ENCODE measurements at places on chromosomes 4 and X.

DNA sequence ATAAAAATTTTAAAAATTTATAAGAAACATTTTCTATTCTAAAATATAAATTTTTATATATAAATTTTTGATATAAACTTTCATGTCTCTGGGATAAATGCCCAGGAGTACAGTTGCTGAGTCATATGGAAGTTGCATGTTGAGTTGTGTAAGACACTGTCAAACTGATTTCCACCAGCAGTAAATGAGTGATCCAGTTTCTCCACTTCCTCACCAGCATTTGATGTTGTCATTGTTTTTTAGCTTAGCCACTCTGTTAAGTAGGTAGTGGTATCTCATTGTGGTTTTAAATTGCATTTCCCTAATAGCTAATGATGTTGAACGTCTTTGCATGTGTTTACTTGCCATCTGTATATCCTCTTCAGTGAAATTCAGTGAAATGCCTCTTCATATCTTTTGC, 66.5 kb downstream of the MAMLD1 start:
- DNase-seq, result no peak

GRCh38 chrX:28229217-28229616, 248.0 kb upstream of the DCAF8L1 start:
- DNase-seq, result no peak

- DNase-seq, result no peak
These were observed 13.6 kb upstream of the GUCY1A1 start for GRCh38 chr4:155653052-155653451.

- no peak for DNase-seq
These were observed 26.4 kb downstream of the NELFA start for GRCh38 chr4:1982124-1983052.

DNA sequence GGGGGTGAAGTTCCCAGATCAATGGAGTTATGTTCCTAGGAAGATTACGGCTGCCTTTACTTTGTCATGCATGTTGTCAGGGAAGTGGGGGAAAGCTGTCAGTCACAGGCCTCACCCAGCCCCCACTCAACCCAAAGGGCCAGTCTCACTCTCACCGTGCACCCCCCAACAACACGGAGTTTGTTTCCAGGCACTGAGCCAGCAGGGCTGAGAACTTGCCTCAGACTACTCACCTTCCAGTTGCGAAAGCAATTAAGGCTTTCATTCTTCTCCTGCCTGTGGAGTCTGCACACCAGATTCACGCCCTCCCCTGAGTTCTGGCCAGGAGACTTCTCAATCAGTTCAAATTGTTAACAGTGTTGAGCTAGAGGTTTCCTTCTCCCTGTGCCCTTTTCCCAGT, 114.3 kb downstream of the SH3BGRL start:
- no peak for DNase-seq

- DNase-seq, result no peak
These were observed 100.2 kb upstream of the MSX1 start for GRCh38 chr4:4759232-4759631.

GRCh38 chr4:5212255-5213013, 161.2 kb downstream of the STK32B start:
- no peak for DNase-seq

GRCh38 chrX:17413228-17413627, 38.2 kb downstream of the NHS start:
- DNase-seq, result no peak

- DNase-seq, result no peak
These were observed 215.6 kb downstream of the PALLD start for GRCh38 chr4:168712316-168712890.

DNA sequence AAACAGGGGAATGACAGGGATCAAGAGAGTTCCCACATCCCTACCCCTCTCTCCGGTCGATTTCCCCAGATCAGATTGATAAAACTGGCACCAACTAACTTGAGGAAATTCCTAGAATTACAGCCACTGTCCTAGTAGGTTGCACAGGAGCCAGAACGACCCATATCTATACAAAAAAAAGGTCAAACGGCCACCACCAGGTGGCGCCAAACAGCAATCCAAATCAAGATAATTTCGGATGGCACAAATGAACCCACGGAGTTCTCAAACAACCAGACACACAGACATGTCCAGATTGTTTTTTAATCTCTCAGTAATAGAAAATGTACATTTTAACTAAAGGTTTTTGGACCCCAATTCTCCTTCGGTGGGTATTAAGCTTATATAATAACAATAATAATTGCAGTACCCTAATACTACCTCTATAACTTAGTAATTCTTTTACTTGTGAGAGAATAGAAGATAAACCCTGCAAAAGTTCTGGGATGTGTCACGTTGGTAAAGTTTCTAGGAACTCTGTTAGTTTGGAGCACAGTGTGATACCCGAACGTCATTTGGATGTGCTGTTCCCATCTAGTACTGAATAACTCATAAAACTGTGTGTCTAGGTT, 212.6 kb downstream of the SPOCK3 start:
- peak; percentile 75 for DNase-seq

DNA sequence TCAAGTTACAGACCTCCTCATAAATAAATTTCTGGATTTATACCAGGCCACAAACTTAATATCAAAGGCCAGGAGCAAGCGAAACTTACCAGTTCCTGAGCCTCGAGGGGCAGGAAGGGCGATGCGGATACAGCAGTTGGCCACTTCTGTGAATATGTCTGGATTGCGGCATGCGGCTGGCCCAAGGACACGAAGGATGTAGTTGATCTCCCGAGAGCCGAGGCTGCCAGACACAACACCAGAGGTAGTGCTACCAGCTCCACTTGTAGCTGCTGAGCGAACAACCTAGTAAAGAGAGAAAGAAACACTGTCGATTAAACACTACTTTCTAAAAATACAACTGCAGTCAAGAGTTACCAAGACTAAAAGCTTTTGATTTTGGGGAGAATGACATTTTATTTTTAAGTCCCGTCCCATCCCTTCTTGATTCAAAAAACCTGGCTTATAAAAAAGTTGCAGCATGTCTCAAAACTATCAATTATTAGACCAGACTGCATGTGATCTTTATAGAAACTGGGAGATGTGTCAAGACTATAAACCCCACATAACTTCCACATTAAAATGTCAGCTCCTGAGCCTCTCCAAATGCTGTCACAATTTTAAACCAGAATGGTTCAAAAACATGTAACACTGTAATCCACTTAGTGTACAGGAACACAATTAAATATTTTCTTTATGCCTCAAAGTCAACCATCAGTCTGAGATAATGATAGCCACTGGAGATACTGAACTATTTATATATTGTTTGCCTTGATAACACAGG, 105.6 kb downstream of the HUWE1 start:
- no peak for DNase-seq

- no peak for DNase-seq
These were observed 19.3 kb downstream of the KLF3 start for GRCh38 chr4:38683276-38683675.

DNA sequence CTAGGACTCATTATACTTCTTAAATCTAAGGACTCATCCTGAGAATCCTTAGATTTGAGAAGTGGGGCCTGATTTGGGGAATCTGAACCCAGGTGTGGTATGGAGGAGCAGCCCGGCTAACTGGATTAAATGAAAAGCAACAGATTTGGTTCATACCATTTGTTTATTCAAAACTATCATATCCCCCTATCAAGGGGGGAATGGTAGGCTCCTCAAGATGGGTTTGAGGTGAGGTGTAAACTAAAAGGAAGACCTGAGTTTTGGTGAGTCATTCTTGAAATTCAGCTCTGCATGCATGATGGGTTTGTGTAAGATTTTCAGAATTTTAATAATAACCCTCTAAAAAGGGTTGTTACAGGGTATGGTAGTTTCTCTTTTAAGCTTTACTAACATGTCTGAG, 53.4 kb downstream of the CASP6 start:
- no peak for DNase-seq

- DNase-seq, result no peak
These were observed 3.2 kb downstream of the SCARB2 start for GRCh38 chr4:76210452-76210851.

DNA sequence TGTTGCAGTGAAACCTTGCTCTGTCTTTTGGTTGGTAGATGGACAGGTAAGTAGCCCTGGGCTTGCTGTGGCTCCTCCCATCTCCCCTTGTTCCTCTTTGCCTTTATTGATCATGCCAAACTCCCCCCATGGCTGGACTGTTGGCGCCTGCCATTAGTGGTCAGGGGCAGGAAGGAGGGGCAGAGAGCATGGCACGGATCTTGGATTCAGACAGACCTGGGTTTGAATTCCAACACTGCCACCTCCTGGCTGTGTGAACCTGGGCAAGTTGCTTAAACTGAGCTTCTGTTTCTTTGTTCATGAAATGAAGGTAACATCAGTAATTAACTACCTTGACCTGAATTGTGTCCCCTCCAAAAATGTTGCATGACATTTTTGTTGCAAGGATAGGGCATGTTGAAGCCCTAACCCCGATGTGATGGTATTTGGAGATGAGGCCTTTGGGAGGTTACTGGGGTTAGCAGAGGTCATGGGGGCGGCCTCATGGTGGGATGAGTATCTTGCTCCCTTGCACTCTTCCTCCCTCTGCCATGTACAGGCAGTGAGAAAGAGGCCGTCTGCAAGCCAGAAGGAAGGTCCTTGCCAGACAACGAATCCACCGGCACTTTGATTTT, 6.0 kb downstream of the SLC2A9 start:
- DNase-seq, result peak; percentile 41

DNA sequence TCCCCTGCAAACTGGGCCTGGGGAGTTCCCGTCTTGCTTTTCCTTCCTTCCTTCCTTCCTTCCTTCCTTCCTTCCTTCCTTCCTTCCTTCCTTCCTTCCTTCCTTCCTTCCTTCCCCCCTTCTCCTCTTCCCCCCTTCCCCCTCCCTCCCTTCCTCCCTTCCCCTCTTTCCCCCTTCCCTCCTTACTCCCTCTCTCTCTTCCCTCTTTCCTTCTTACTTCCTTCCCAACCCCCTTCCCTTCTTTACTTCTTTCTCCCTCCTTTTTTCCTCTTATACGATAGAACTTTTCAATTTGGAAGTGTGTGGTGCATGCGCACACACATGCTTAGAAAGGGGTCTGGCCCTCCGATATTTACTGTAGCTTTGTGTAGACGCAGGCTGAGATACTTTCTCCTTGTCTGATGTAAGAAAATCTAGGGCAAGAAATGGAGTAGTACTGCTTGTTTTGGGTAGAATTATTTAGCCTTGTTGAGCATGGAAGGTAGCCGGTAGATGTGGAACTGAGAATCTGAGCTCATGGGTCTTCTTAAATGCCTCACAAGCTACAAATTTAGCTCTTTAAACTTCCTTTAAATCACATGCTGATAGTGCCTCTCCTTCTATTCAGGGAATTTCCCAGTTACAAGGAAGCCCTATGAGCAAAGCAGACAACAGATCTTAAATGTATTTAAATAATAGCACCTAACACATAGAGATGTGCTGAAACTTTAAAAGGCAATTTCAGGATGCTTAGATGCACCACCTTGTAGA, 189.6 kb downstream of the GPAT3 start:
- no peak for DNase-seq

- DNase-seq, result no peak
These were observed 295.9 kb downstream of the SMARCA1 start for GRCh38 chrX:129227366-129227765.

DNA sequence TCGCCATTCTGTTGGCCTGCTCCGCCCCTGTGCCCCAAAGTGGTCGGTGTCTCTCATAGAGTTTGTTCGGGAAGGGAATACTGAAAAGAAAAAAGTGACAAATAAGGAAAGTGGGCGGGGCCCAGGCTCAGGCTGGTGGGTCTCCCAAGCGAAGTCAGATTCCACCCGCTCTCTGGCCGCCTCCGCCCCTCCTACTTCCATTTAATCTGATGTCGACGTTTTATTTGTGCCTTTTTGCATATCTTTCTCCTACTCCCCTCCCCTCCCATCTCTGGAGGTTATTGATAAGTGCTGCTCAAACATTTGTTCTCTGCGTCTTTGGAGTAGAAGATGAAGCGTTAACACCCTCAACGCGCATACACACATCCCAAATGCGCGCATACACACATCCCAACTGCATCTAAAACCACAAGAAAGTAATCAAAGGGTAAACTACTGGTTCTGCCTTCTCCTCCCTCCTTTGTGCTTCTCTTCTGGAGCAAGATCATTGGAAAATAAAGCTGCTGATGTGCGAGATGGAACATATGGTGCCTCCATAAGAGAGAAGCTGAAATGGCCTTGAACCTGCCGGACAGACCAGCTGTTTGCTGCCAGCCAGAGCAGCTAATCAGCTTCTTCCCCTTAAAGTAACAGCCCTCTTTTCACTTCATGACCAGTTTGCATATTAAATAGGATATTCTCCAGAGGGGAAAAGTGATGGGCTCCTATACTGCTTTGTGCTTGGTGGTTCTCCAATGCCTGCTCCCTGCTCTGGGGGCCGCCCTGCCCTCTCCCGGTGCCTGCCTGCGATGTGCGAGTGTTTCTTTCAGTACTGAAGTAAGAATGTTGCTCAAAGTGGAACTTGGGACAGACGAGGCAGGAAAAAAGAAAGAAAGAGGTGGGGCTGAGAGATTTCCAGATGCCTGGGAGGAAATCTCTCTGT, 3.1 kb downstream of the MAMLD1 start:
- peak; percentile 37 for DNase-seq

DNA sequence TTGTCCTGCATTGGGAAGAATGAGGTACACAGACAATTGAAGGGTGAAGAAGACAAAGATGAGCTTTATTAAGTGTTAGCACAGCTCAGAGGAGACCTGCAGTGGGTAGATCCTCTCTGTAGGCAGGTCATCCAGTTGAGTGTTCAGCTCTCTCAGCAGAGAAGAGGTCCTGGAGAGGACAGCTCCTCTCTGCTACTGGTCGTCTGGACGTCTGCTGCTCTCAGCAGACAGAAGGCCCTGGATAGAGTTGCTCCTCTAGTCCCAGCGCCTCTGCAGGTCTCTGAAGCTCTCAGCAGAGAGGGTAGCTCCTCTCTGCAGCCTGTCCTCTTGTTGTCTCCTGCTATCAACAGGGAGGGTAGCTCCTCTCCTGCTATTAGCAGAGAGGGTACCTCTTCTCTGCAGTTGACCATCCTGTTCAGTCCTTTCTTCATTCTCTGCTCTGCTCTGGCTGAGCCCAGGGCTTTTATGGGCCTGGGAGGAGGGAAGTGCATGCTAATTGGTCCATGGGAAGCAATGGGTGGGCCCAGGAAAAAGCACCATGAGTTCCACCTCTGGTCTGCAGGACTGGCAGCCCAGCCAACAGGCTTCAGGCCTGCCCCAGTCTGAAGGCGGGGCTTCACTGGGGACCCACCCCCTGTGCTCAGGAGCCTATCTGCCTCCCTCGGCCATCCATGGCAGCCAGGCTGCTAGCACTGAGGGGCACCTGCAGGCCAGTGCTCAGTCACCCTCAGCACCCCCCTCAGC, 54.1 kb upstream of the IBSP start:
- DNase-seq, result no peak

DNA sequence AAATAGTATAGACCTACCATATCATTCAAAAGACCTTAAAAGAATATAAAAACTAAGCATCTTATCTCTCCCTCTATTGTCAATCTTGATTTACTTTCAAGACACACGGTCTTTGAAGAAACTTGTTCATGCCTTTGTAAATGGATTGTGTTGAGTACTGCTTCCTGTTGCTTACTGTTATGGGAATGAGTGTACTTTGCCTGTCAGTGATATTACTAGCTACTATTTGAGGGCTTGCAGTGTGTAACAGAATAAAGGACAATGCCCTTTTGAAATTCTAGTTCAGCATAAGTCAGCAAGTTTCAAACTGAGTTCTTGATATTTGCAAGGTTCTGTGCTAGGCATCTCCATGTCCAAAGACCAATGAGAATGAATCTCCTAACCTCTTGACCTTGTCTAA, 36.0 kb downstream of the CDKL5 start:
- no peak for DNase-seq
